ENCODE measurements at places on chromosomes 6 and 20.
A peak's percentile ranks its signal among the peaks of the same experiment; 100 is the strongest.

DNA sequence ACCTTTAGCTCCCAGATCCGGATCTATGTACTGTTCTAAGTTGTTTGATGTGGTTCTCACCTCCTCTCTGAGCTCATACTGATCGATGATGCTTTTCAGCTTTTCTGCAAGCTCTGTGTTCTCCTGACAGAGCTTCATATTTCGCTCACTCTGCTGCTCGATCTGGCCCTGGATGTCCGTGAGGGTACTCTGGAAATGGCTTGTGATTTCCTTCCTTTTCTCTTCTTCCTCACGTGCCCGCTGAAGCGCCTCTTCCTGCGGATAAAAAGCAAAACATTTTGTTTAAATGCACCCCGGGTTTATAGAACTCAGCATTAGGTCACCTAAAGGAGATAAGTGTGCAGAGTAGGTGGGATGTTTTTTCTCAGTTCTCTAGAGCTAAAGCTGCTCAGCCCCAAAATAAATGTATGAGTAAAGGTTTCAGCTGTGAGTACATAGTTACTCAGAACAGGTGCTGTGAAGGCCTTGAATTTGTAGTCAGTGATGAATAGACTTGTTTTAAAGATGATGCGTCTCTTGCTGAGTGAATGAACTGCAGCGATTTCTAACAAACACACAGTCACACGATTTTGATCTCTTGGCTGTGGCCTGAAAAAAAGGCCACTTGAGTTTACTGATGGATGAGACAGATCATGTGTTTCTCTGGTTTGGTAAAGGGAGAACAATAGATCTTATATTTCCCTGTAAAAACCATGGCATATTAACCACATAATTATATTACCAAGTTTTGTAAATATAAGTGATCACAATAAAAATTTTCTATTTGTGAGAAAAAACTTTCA, 29.1 kb downstream of the TXLNB start:
- DNase-seq, result no peak

- no peak for DNase-seq
Observed at GRCh38 chr6:15423286-15423993, 177.6 kb downstream of the JARID2 start.

GRCh38 chr6:117985916-117986315, 78.9 kb downstream of the SLC35F1 start:
- no peak for DNase-seq

DNA sequence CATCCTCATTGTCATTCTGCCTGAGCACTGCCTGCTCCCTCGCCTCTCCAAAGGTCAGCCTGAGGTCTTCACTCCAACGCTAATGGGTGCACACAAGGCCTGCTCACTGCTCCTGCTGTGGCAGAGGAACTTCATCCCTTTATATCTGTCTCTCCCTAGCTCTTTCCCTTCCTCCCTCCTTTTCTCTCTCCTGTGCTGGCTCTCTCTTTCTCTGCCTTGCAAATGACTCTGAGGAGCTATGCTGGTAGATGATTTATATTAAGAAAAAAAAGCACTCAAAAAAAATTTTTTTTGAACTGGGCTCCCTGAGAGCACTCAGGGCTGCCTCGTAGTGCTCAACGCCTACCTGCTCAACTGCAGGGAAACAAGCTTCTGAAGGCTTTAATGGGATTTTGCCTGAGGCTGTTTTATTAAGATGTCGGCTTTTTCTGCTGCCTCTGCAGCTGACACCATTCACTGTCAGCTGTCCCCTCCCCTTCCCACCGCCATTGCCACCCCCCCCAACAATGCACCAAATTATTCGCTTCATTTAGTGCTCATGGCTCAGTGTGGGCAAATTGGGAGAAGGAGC, 137.7 kb upstream of the DEFB112 start:
- DNase-seq, result no peak

- DNase-seq, result no peak
Observed at GRCh38 chr6:90403489-90404381, 107.1 kb upstream of the BACH2 start.

GRCh38 chr6:24051942-24052589, 73.9 kb upstream of the NRSN1 start:
- no peak for DNase-seq

DNA sequence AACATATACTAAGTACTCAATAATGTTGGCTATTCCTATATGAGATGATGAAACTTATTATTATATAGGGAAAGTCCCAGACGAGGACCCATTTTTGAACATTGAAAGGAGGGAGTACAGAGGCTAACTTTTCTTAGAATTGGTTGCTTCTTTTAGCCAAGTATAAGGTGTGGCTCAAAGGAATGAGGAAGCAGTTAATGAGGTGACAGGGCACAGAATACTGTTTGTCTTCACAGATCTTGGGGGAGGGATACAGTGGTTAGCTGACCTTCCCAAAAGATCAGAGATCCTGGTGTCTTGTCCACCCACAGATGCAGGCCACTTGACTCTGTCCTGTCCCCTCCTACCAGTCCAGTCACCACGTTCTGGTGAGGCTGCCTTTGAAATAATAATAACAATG, 67.8 kb upstream of the EPB41L1 start:
- no peak for DNase-seq

DNA sequence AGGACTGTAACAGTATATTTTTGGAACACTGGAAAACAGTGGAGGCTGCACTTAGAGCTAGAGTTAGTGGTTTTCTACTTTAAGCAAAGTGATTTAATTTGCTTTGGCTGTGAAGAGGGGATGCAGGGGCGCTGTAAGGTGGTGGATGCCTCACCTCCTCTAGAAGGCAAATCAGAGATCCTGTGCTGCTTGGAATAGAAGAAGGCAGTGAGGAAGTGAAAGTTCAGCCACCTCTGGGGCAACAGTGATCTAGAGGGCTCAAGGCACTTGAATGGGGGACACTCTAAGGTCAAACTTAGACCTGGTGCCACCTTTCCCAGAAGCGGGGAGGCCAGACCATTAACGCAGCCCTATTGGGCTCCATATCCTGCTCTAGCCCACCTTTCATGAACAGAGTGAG, 19.0 kb upstream of the SNRPB2 start:
- DNase-seq, result no peak

DNA sequence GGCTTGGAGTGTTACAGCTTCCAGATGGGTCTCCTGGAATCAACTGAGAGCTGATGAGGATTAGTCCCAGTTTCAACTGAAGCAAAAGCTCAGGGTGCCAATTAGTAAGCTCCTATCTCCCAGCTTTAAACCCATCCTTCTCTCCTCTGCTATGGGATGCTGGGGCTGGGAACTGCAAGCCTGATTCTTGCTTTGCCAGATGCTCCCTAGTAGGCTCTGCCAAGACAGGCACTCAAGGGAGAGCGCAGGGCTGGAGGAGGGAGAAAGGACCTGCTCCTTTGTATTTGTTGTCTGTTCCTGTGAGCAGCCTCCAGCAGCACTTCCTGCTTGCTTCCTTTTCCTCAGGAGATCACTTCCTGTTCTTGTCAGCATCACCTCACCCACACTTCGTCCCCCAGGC, 309.7 kb downstream of the KIF16B start:
- DNase-seq, result no peak

GRCh38 chr6:31476515-31477139, 21.3 kb upstream of the MICB start:
- no peak for DNase-seq

DNA sequence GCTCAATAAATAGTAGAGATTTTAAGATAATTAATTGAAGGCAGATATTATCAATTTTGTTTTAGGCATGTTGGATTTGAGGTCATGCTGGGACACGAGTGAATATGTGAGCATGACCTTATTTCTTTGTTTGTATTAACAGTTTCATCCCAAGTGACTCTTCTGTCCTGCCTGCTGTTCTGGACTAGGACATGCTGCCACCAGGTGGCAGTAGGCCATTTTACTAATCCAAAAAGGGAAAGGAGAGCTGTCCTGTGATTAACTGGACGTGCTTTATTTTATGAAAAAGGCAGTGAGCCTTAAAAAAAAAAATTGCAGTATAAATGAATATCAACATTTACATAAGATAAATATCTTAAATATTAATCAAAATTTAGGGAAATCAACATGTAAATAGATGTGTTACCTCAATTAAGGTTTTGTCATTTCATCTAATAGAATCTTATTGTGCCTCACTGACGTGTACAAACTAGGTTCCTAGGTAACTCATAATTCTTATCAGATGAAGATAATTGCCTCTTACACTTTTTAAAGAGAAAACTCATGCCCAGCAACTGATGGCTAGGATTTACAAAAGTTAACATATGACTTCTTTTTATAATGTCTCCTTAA, 49.8 kb downstream of the FRK start:
- DNase-seq, result peak; percentile 62

DNA sequence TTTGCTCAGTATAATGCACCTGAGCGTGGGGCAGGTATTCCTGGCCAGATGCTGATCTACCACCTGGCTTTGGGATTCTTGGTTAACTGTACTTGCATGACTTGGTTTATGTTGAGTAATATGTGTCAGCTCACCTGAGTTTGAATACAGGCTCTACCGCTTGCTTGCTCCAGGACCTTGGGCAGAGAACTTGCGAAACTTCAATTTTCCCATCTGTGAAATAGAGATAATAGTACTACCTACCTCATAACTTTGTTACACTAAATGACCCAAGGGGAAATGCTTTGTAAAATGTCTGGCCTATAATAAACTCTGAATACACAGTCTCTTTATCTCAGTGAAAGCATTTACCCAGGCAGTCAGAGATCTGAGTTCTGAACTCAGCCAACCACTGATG, 51.8 kb downstream of the SCAND1 start:
- DNase-seq, result no peak

DNA sequence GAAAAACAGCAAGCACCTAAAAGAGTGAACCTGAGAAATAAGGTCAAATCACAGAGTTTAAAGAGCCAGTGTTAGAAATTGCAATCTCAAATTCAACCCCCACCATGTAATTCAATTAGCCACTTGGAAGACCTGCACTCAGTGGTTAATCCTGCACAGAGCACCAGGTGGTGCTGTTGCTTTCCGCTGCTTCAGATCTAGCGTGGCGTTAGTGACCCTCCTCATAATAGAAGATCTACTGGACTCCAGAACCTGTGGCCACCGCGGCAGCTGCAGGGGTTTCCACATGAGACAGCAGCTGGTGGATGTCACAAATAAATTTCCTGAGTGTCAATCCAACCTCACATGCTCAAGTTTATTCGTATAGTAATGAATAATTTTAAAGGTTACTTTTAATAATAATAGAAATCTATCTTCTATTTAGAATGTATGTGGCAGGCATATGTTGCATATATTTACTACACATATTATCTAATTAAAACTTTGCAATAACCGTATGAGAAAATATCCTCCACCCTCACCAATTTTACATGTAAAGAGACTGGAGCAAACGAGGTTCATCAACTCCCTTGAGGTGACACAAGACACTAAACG, 84.4 kb downstream of the SYNE1 start:
- peak; percentile 76 for DNase-seq

GRCh38 chr6:28615955-28616747, 90.5 kb downstream of the GPX5 start:
- no peak for DNase-seq

DNA sequence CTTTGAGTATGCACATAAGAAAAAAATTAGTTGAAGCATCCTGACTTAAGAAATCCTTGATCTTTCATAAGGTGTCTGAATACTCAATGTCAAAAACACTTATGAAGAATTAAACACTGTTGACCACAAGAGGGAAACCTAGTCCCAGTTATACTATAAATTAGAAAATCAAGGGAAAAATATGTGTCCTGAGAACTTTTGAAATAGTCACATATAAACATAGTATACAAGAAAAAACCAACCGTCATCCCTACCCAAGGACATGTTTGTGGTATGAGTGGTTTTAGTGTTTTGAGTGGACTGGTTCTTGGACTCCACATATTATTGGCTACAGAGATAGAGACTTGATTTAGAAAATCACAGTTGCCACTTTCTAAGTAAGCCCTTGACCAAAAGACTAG, 7.6 kb upstream of the HLA-DRA start:
- DNase-seq, result peak; percentile 45

DNA sequence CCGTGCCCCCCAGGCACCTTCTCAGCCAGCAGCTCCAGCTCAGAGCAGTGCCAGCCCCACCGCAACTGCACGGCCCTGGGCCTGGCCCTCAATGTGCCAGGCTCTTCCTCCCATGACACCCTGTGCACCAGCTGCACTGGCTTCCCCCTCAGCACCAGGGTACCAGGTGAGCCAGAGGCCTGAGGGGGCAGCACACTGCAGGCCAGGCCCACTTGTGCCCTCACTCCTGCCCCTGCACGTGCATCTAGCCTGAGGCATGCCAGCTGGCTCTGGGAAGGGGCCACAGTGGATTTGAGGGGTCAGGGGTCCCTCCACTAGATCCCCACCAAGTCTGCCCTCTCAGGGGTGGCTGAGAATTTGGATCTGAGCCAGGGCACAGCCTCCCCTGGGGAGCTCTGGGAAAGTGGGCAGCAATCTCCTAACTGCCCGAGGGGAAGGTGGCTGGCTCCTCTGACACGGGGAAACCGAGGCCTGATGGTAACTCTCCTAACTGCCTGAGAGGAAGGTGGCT, 960 bp downstream of the TNFRSF6B start:
- DNase-seq, result no peak

DNA sequence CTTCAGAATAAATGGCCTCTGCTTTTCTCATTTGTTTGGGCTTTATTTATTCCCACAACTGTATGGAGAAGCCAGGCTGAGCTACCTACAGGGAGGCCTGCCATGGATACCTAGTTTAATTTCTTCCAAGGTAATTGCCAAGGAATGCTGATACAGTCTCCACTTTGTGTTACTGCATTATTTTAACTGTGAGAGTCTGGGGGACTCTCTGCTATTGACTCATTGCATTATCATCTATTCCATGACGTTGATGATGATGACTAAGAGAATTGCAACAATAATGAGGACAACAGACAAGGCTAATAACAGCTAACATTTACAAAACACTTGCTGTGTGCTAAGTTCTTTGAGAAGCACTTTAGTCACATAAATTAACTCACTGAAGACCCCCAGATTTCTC, 88.3 kb upstream of the COL21A1 start:
- DNase-seq, result peak; percentile 62

DNA sequence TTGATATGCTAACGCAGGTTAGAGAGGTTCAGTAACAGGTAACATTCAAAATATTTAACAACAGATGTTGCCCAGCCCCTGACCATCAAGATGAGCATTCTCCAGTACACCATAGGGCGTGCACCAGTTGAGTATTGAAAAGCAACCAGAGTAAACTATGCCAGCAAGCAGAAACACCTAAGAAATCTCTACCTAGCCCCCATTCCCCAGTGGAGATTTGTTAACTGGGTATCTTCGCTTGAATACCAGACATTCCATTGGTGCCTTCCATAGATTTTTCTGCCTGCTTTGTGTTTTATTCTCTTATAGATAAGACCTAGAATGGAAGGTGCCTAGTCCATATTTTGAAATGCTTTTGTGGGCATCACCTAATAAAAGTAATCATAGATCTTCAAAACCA, 623.9 kb downstream of the KIF16B start:
- DNase-seq, result no peak

- peak; percentile 45 for DNase-seq
Observed at GRCh38 chr6:104940893-104941728, 15.8 kb upstream of the LIN28B start.

- DNase-seq, result no peak
Observed at GRCh38 chr6:169791721-169792131, 40.3 kb downstream of the ERMARD start.

All from dermis microvascular lymphatic vessel endothelial cell (primary cell).